HT-29 (cell line): ENCODE measurements at places on chromosomes 13 and 19. TPM values are rescaled to one million over a fixed set of nuclear protein-coding genes. Genes with fewer than 3 reads are reported as not detected.

Gene FZR1
- 49.8 and 62.5 TPM in 2 replicates for total RNA-seq

Gene ERVV-1
- not detected in 2 replicates for total RNA-seq

DNA sequence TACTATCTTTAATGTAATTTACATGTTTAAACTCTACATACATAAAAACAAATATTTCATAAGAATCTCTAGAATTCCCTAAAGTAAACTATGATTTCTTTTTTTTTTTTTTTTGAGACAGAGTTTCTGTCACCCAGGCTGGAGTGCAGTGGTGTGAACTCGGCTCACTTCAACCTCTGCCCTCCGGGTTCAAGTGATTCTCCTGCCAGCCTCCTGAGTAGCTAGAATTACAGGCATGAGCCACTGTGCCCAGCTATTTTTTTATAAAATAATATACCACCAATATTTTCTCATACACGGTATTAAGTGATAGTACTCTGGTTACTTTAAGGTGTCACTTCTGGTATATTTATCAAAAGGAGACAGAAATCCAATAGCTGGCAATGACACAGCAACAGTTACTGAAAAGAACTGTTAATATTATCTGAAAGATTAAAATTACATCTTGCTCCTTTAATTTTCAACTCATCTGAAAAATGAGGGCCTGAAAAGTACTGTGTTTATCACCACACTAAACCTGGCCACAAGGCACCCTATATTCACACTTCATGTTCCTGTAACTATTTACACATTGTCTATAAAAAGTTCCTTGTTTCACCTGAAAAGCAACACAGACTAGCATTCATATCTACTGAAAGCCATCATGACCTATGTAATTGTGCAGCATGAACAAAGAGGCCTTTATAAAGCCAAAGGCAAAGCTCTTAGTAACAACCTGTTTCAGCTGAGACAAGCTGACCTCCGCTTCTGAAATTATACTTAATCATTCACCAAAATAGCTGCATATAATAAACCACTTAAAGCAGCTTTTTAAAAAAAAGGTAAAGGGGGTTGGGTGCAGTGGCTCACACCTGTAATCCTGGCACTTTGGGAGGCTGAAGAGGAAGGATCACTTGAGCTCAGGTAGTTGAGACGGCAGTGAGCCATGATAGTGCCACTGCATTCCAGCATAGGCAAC is 106.1 kb downstream of the SLC25A15 start:
- peak; percentile 85 for DNase-seq

DNA sequence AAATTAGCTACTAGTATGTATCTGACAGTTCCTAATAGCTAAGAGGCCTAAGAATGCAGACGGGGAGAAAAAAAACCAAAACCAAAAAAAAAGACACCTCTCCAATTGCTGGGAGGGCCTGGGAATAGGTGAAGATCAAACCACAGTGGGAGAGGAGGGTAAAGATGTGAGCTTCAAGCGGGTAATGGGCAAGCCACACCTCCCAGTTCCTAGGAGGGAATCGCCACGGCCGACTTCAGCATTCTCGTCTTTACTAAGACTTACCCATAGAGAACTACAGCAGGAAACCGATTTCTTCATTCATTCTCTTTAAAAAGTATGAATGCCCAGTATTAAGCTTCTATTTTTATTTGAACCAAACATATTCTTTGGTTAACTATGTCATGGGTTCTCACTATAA is 5.6 kb upstream of the EEF1AKMT1 start:
- no peak for DNase-seq

Gene KASH5
- not detected in 2 replicates for total RNA-seq

GRCh38 chr19:4521170-4521887 is 3.0 kb upstream of the PLIN4 start:
- no peak for DNase-seq

DNA sequence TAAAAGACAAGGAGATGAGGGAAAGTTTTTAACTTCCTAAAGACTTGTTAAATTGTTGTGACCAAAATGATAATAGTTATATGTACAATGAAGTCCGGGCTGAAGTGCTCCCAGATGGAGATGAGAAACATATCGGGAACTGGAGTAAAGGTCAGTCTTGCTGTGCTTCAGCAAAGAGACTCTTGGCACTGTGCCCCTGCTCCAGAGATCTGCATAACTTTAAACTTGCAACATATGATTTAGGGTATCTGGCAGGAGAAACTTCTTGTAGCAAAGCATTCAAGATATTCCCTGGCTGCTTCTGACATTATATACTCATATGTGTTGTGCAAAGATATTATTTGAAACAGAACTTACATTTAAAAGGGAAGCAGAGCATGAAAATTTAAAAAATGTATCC is 786.6 kb upstream of the SLITRK6 start:
- no peak for DNase-seq

- DNase-seq = no peak
These were observed 44.4 kb upstream of the C1QTNF9 start for GRCh38 chr13:24264976-24265375.

DNA sequence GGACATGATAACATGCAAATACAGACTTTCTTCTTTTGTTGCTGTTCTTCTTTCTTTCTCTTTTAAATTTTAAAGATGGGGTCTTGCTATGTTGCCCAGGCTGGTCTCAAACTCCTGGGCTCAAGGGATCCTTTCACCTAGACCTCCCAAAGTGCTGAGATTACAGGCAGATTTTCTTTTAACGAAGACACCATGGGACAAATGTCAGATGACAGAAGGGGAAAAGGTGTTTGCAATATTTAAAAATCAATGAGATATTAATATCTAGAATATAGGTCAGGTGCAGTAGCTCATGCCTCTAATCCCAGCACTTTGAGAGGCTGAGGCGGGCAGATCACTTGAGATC is 3.7 kb upstream of the RYR1 start:
- no peak for DNase-seq

GRCh38 chr13:51818781-51819511 is 15.0 kb upstream of the DHRS12 start:
- DNase-seq = no peak

DNA sequence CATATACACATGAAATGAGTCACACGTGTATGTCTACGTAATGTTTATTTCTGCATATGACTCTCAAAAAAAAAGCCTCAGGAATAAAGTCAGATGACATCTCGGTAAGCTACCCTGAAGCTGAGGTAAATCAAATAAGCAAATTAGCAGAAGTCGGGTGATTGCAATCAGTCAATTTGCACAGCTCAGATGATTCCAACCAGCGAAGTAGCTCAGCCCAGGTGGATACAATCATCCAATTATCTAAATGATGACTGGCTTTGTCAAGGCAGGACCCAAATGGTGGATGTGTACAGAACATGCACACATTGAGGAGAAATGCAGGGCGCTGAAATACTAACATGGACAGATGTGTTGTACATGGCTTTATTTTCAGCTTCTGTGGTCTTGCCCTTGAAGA is 148.5 kb downstream of the ZNF486 start:
- DNase-seq = no peak

DNA sequence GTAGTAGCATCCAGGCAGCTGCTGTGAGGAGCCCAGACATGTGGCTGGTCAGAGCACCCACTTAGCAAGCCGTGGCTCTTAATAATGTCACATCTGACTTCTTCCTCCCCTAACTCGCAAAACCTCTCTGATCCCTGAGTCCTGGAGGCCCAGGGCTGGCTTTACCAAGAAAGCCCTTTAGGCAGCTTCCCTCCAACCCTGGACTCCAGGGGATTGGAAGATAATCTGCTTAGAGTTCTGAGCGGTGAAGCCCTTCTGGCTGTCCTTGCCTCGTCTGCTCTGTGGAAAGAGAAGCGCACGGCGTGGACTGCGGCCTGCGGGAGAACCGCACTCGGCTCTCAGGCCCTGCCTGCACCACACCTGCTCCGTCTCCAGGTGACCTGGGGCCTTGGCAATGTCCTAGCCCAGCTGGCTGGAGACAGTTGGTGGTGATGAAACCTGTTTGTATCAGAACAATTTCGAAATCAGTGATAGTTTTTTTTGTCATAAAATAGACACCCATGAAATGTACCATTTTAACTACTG is 64.5 kb upstream of the MCF2L start:
- DNase-seq = no peak

Gene ZNF681
- under 0.01 TPM in 2 replicates for total RNA-seq

Gene TMPRSS9
- 0.31 TPM in 1 of 2 replicates, not detected in the other for total RNA-seq

DNA sequence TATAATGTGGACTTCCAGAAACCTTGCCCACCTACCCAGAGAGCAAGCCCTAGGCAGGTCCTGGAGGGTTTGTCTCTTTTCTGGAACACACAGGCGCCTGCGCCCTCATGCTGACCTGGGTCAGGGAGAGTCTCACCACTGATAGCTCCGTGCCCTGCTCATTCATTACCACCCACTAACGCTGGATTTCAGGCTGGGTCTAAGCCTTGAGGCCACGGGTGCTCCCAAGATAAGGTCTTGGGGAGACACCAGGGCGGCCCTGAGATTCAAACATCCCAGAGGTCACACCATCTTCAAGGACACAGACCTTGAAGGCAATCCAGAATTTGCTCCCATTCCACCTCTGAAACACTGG is 5.1 kb downstream of the S1PR2 start:
- no peak for DNase-seq

GRCh38 chr13:25874064-25874737 is 177.6 kb downstream of the SHISA2 start:
- no peak for DNase-seq

DNA sequence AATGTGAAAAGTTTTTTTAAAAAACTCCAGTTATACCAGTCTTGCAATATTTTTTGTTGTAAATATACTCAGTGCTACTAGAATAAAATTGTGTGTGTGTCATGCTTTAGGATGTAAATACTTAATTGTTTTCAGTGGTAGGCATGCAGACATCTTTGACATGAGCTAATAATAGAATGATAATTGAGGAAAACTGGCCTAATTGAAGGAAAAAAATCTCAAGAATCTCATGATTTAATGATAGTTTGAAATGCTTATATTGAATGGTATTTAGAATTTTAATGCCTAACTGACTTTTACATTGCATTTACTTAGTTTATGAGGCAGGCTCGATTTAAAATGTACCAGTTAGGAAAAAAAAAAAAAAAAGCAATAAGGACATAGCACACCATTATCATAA is 3.2 kb upstream of the MAB21L1 start:
- no peak for DNase-seq

Gene CCDC169
- total RNA-seq = not detected in 2 replicates

DNA sequence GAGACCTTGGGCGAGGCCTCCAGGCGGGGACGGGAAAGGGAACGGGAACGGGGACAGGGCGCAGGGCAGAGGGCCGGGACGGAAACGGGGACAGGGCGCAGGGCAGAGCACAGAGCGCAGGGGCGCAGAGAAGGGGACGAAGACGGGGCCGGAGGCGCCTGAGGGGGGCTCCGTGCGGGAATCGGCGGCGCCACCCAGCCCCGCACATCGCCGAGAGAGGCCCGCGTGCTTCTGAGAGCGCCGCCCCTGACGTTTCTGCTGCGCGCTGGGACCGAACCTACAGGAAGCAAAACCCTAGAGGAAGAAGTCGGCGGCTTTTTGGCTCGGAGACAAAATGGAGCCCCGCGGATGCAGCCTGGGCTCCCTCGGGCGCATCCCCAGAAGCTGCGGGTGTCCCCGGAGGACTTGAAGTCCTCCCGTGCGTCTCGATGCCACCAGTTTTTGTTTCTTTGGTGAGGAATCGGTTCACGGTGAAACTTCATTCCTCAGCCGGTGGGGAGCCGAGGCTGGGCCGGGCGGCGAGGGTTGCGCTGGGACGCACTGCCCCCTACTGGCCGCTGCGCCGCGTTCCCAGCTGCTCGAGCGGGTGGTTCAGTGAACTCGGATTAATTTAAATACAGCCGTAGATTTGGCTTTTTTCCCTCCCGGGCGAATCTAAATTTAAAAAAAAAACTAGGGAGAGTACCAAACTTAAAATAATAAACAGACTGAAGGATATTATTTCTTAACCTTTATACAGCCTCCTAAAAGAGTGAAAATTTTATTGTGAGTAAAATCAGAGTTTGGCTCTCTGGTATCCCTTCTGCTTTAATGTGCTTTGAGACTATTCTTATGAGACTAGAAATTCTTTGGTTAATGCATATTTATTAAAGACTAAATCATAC is 350.0 kb upstream of the ARGLU1 start:
- DNase-seq = peak; percentile 87

- no peak for DNase-seq
These were observed at the start of gene UBE2M for GRCh38 chr19:58558066-58558622. Gene UBE2M, minus strand, starts transcription at chr19:58558611. Its CDS starts 230 bp downstream, at chr19:58558381.

Gene SBK3
- 0.16 and 0.53 TPM in 2 replicates for total RNA-seq

- peak; percentile 47 for DNase-seq
These were observed 15.7 kb downstream of the RANBP3 start for GRCh38 chr19:5961969-5962945.
